Activated gamma-delta T cell treated with Interleukin-2 at 50 U/mL for 16 hours (primary cell): ENCODE measurements at places on chromosomes 1 and 21.

- DNase-seq = no peak
These were observed 27.7 kb downstream of the TEX35 start for GRCh38 chr1:178540646-178541045.

DNA sequence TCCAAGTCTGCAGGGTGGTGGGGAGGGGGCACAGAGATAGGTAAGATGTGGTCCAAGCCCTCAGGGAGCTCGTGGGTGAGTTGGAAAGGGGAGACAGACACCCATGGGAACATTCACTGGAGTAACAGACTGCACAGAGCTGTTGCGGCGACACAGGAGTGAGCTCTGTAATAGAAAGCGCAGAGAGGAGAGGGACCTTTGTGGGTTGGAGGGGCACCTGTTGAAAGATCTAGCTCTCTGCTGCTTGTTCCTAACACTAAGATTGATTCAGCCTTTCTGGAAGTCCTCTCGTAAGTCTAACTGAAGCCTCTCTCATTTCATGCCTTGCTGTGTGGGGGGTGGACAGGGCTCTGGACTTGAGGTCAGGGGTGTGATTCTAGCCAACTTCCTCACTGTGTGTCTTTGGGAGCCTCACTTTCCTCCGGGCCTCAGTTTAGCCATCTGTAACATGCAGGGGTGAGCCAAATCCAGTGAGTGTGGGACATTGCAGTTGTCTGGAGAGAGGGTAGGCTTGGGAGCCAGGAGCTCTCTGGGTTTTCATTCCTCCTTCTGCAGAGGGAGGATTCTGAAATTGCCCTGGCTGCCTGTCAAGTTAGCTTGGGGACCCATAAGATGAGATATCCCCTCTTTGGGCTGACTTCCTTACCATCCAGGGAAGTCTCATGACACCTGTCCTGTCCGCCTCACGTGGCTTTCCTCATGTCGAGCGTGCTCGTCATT, 2.0 kb upstream of the ACOT11 start:
- no peak for DNase-seq

- no peak for DNase-seq
These were observed 87.8 kb downstream of the DNM3 start for GRCh38 chr1:171929121-171929520.

- DNase-seq = no peak
These were observed 222.4 kb upstream of the B3GALT2 start for GRCh38 chr1:193408782-193409293.

DNA sequence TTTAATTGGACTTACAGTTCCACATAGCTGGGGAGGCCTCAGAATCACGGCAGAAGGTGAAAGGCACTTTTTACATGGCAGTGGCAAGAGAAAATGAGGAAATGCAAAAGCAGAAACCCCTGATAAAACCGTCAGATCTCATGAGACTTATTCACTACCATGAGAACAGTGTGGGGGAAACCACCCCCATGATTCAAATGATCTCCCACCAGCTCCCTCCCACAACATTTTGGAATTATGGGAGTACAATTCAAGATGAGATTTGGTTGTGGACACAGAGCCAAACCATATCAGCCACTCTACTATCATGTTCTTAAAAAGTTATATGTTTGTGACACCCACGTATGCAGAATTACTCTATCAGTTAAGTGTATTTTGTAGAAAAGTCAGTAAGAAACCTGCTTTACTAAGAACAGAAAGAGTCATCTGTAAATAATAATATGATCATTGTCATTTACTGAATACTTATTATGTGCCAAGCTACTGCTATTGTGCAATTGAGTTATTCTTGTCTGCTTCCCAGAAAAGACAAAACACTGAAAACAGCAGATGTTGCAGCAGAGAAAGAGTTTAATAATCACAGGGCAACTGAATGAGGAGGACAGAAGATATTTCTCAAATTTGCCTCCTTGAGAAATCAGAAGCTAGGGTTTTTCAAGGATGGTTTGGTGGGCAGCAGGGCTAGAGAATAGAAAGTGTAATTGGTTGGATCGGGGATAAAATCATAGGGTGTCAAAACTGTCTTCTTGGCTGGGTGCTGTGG, 207.7 kb upstream of the FGGY start:
- DNase-seq = no peak
